Activated T-helper 1 cell treated with anti-CD3 and anti-CD28 coated beads, Interleukin-2, amount 50 U/mL, for 16 hours (primary cell): ENCODE measurements at places on chromosomes 4 and X.

DNA sequence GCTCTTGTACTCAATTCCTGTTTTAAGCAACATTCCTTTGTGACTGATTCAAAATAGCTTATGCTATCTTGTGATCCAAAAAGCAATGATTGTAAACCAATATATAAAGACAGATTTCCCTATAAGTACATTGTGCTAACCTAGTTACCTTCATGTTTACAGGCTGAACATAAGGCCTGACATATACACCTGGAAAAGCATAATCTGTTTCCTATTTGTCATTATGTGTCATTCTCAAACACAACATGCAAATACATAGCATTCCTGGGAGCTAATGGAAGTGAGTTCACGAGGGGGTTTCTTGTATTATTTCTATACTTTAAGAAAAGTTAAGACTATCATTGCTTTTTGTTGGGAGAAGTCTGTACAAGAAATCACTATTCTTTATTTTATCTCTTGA, 638.1 kb upstream of the AGA start:
- DNase-seq: no peak

GRCh38 chrX:19639813-19640462, 124.6 kb upstream of the MAP3K15 start:
- no peak for DNase-seq

GRCh38 chr4:144411119-144411518, 234.8 kb upstream of the HHIP start:
- DNase-seq: no peak

DNA sequence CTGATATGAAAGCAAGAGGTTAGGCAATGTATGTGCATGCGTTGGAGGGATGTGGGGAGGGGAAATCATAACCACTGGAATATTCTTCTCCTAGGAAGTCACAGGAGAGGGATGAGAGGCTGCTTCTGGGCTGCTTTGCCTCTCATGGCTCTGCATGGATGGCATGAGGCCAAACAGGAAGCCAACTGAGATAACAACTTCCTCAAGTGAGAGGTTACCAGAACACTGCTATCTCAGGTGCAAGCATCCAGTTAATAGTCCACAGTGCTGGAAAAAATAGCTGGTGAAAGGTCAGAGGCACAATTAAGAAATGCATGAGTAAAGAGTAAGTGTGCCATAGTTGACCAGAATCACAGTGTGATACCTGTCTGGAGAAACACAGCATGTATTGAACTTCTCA, 113.3 kb downstream of the ELOVL6 start:
- no peak for DNase-seq

- no peak for DNase-seq
These were observed 41.1 kb downstream of the LUZP4 start for GRCh38 chrX:115330498-115331168.

DNA sequence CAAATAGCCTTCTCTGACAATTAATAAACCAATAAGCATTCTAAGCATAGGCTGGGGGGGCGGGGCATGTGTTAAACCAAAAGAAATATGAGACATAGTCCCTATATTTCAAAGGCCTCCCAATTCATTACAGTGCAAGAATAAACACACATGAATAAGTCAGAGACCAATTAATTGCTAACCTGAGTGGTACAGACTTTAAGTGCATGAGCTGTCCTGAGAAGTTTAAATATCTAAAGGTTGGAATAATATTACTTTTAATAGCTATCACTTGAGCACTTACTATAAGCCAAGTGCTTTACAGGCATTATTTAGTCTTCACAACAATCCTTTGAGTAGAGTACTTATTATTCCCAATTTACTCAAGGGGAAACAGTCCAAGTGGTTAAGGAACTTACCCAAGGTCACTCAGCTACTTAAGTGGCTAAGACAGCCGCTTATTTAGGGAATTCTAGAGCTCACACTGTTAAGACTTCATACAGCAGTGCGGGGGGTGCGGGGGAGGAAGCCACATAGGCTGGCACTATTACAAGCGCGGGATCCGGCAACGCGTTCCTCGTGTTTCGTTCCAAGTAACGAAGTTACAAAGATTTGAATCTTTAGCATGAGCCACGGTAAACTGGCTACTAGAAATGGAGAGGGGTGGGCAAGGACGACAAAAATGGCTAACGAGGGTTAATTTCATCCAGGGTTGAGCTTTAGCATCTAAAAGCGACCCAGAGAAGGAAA, 1.4 kb downstream of the THOC2 start:
- DNase-seq: no peak

DNA sequence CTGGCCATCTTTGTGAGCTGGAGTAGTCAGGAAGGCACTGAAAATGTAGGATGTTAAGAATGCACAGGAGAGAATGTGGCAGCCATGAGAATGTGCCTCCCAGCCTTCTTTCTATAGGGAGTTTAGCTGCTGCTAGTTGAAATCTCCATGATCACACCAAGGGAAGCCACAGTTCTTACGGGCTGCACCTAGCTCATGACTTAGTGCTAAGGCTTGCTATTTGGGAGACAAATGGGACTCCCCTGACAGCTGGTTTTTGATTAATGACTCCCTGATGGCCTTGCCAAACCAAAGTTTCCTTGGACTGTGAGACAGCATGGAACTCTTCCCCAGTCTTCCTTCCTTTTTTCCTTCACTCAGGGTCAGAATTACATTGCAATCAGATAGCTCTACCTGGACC, 9.2 kb downstream of the CTSO start:
- no peak for DNase-seq

- no peak for DNase-seq
These were observed 64.0 kb upstream of the CLDN34 start for GRCh38 chrX:9903146-9903545.

GRCh38 chr4:106746451-106746850, 289.7 kb downstream of the DKK2 start:
- DNase-seq: no peak

- DNase-seq: no peak
These were observed 53.7 kb upstream of the FAAH2 start for GRCh38 chrX:57232658-57233360.
